ENCODE measurements at places on chromosomes 7 and 10. TPM values are rescaled to one million over a fixed set of nuclear protein-coding genes. Genes with fewer than 3 reads are reported as not detected.

The ITGA8 gene
- not detected for polyA plus RNA-seq

The LIPM gene
- not detected for polyA plus RNA-seq

The MYOZ1 gene
- not detected for polyA plus RNA-seq

The NPC1L1 gene
- not detected for polyA plus RNA-seq

The MAGI2 gene
- polyA plus RNA-seq = not detected

The AOC1 gene
- not detected for polyA plus RNA-seq

The APBB1IP gene
- 72.3 TPM for polyA plus RNA-seq

Measured in CD8-positive, alpha-beta memory T cell (primary cell).